ENCODE measurements at places on chromosomes 1 and 21.

DNA sequence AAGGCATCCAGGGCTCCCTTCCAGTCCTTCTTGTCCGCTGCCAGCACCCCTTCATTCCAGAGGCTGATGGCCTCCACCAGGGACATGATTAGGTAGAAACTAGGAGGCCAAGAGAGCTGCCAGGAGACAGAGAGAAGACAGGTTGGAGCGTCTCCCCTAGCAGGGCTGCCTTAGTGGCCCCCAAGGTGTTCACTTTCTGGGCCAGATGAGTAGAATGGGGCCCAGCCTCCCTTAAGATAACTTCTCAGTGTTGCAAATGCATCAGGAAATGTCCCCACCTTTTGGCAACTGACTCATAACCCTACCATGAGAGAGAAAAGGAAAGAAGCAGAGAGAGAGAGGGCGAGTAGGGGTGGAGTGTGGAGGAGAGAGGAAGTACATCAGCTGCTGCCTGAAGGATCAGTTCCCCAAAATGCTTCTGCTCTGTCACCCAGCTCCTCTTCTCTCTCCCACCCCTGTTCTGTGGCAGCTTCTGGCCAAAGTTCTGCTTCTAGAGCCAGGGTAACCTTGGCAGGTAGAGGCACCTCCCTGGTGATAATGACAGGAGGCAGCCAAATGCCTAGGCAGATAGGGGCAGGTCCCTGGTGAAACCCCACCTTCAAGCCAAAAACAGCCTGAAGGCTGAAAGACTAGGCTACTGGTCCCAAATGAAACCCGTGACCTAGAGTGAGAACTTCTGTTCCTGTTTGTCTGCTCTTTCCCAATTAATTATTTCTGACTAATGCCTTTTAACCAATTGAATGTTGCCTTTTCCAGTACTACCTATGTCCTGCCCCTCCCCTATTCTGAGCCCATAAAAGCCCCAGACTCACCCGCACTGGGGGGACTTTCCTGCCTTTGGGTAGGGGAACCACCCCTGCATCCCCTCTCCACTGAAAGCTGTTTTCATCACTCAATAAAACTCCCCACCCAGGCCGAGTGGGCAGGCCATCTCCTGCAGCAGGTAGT lies at the start of gene NCF2:
NCF2 (minus strand) TSS at position 216 of the 948 bp plus-strand sequence; CDS start at position 86, 130 bp downstream.
- DNase-seq, result no peak

DNA sequence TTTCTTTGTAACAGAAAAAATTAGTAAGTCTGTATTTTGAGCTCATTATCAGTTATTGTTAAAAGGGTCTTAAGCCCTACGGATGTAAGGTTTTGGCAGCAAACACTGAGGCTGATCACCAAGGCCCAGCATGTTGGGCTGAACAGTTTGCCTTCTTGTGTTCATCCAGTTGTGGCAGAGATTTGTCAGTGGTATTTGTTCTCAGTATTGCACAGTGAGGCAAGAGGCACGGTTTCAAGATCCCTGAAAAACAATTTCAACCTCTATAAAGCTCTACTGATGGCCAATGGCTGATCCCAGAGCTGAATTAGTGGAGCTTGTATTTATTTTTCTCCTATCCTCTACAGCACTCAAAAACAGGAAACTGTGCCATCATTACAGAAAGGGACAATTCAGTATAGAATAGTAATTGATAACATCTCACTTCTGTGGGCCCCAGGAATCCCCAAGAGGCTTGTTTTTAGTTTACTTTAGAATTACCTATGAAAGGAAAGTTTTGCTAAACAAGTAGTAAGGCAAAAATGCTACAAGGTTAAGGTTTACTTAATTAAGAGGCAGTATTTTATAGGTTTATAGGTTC lies 191.8 kb upstream of the RAB4A start:
- DNase-seq, result no peak

DNA sequence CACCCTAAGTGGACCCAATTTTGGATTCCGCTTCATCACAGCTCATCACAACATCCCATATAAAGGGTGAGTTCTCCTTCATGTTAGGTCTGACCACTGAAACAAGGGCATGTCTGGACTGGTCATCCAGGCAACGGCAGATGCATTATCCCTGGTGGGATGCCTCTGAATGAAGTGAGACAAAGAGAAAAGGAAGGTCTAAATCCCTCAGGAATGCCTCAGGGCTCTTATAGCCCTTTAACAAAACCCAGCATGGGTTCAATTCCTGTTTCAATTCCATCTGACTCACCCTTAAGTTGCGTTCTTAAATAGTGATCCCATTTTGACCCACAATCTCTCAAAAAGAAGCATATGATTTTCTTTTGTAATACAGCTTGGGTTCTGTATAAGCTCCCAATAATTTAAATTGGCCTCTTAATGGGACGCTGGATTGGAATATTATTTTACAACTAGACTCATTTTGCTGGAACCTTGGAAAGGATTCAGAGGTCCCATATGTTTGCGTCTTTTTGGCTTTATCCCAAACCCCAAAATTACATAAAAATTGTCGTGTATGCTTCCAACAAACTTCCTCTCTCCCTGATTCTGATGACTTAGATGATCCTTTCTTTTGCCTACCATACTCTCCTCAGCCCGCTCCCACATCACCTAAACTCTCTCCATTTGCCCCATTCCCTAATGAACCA lies 287.4 kb upstream of the ZP4 start:
- no peak for DNase-seq

DNA sequence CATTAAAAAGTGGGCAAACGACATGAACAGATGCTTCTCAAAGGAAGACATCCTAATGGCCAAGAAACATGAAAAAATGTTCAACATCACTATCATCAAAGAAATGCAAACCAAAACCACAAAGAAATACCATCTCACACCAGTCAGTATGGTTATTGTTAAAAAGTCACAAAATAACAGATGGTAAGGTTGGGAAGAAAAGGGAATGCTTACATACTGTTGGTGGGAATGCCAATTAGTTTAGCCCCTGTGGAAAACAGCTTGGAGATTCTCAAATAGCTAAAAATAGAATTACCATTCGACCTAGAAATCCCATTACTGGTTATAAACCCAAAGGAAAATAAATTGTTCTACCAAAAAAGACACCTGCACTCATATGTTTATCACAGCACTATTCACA lies 369.4 kb downstream of the KCNH1 start:
- DNase-seq, result no peak

DNA sequence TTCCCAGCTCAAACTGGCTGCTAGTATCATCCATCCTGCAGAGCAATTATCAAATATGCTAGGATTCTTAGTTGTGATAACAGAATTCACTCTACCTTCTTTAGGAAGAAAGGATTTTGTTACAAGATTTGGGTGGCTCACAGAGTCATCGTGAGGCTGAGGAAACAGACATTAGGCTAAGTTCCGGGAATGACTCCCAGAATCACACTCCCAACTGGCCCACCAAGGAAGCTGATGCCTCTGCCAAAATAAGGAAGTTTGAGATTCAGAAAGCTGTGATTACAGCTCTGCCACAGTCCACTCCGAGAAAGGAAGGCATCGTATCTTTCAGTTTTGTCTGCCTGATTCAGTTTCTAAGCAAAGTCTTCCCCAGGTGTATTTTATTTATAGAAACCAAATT lies 50.6 kb upstream of the LYPLAL1 start:
- peak; percentile 24 for DNase-seq
